Chondrocyte (in vitro differentiated cells): ENCODE measurements at places on chromosomes 13 and 19. TPM values are rescaled to one million over a fixed set of nuclear protein-coding genes. Genes with fewer than 3 reads are reported as not detected.

DNA sequence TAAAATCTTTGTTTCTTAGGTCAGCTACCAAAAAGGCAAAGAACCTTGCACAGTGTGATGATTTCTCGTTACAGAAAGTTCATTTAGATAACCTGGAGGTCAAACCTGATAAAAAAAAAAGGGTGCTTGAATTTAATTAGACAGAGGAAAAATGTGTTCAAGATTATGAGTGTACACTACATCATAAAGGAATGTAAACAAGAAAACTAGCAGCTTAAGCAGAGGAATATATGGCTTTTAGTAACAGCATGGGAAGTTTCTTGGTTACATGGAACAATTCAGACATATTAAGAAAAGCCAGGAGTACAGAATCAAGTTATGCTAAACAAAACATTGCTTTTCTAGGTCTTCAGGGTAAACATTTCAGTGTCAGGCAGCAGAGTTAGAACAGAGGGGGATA is 32.9 kb downstream of the ING1 start:
- no peak overlapping the region for H3K4me3 ChIP-seq
- no peak for DNase-seq
- peaks cover 7% of the 10 kb centered on the region for H3K4me1 ChIP-seq
- H3K27me3 ChIP-seq = no peaks in the 10 kb centered on the region
- H3K27ac ChIP-seq = no peak overlapping the region
- peaks cover 9% of the 10 kb centered on the region for H3K36me3 ChIP-seq

DNA sequence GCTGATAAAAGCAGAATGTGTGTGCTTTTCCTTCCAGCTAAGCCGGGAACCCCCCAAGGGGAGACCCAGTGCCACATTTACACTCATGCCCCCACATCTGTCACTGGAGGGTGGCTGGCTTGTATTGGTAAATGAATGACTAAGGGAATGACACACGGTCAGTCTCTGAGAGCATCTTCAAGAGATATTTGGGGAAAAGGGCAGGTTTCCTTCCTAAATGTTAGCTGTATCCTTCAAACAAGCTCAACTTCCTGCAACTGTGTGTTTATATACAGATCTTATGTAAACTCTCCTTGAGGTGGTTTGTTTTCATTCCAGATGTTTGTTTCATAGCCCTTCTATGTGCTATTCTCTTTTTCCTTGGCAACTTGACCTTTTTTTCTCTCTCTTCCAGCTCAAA is 192.6 kb downstream of the COL4A1 start:
- H3K4me1 ChIP-seq = peaks cover 25% of the 10 kb centered on the region
- no peak for DNase-seq
- no peaks in the 10 kb centered on the region for H3K36me3 ChIP-seq

Gene TMC4
- total RNA-seq = 0.73 to 3.7 TPM (median 3.2 TPM) in 3 replicates

DNA sequence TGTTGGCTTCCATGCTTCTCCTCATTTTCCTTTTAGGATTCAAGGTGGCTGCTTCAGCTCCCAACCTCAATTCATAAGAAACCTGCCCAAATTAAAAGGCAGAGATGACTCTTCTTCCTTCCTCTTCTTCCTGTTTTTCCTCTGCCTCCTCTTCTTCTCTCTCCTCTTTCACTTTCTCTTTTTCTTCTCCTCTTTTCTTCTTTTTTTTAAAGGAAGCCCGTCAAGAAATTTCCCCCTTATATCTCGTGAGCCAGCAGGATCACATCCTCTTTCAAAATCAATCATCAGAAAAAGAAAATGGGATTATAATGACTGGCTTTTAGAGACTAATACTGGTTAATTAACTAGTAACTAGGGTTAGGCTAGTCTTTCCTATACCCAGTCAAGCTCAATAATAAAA is 220.3 kb downstream of the NBEA start:
- no peak overlapping the region for H3K27ac ChIP-seq
- H3K27me3 ChIP-seq = no peaks in the 10 kb centered on the region
- no peaks in the 10 kb centered on the region for H3K36me3 ChIP-seq
- no peaks in the 10 kb centered on the region for H3K4me1 ChIP-seq

- DNase-seq = no peak
- H3K27me3 ChIP-seq = no peaks in the 10 kb centered on the region
- peak overlapping the region; percentile 98 for H3K27ac ChIP-seq
- peaks cover 8% of the 10 kb centered on the region for H3K36me3 ChIP-seq
- peaks cover 23% of the 10 kb centered on the region for H3K4me1 ChIP-seq
Measured at GRCh38 chr19:48445256-48445605, 552 bp upstream of the GRWD1 start.

Gene ICAM5
- total RNA-seq = 2.2 to 9.3 TPM (median 8.9 TPM) in 3 replicates

Gene CD177
- total RNA-seq = not detected in 3 replicates

GRCh38 chr19:11054200-11054599 is 35.1 kb upstream of the LDLR start:
- no peak overlapping the region for H3K27ac ChIP-seq
- DNase-seq = no peak
- H3K36me3 ChIP-seq = peaks cover 5% of the 10 kb centered on the region
- no peaks in the 10 kb centered on the region for H3K27me3 ChIP-seq
- H3K4me3 ChIP-seq = no peak overlapping the region
- H3K4me1 ChIP-seq = peaks cover 8% of the 10 kb centered on the region
